ENCODE measurements at places on chromosomes 16 and 17.
A peak's percentile ranks its signal among the peaks of the same experiment; 100 is the strongest.

GRCh38 chr17:37759014-37759637 lies 14.3 kb upstream of the HNF1B start:
- DNase-seq: no peak

DNA sequence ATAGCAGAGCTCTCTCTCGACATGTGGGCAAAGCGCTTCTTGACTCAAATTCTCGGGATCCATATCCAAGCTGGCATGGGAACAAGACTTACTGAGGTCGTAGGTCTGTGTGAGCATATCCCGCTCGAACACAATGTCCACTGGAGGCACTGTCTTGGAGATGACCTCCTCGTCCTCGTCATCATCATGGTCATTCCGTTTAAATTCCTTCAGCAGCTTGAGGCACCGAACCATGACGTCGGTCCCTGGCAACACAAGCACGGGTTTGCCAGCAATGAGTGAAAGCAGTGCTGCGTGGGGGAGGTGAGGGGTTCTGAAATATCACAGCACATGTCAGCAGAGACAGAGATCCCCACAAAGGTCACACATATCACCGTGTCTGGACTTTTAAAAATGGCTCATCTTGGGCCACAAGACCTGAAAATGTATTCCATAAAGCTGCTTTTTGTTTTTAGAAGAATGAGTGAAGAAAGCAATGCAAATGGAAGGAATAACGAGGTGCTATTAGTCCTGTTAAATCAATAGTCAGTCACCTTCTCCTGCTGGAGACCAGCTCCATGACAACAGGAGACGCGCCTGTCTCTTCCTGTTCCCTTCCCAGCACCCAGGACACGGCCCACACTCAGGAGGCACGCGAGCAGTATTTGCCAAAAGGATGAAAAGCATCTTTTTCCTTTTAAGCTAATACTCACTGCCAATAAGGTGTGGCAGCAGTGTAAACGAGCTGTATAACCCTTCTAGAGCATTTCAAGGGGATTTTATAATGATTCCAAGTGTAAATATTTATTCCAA lies 37.9 kb downstream of the GTF3C1 start:
- DNase-seq: no peak

DNA sequence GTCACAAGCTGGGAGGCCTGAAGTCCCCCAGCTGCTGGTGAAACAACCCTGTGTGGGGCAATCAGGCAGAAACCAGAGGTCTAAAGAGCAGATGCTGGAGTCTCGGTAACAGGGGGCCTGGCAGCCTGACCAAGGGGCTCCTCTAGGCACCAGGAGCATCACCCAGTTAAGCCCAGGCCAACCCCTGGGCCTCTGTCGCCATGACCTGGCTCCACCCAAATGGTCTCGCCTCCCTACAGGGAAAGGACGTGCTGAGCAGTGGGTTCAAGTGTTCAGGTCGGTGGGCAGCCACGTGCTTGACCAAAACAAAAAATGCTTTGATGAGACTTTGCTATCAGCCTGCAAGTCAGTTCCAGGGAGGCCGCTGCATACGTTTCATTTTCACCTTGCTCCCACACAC lies 240.3 kb downstream of the ZNF423 start:
- DNase-seq: no peak

- DNase-seq: no peak
These were observed 126.9 kb downstream of the ZNF778 start for GRCh38 chr16:89344458-89344834.

DNA sequence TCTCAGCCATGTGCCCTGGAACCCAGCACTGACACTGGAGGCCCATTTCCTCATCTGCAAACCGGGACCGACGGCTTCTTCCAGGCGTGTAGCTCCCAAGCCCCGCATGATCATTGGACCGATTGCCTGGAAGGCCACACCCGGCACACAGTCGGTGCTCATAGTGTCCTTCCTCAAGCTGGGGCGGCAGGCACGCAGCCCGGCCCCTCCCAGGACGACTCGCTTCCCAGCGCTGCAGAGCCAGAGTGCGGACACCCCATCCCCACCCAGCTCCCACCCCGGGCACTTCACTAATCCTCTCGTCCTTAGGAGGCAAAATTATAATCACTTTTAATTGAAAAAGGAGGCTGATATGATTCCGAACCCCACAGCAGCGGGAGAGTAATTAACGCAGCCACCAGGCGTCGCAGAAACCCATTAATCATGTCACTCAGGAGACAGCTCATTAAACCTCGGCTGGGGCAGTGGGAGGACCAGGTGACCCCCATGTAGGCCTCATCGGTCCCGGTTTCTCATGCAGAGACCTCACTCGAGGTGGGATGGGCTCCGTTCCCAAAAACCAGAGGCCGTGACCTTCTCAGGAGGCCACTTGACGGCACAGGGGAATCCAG lies 33.1 kb downstream of the ZNF469 start:
- DNase-seq: no peak

- DNase-seq: no peak
These were observed 459.0 kb downstream of the XYLT1 start for GRCh38 chr16:17011712-17012111.

GRCh38 chr16:50887500-50888298 lies 145.8 kb downstream of the CYLD start:
- no peak for DNase-seq

- no peak for DNase-seq
These were observed 372.7 kb upstream of the ZFHX3 start for GRCh38 chr16:73420676-73421075.

GRCh38 chr17:29682054-29682453 lies 59.3 kb upstream of the CORO6 start:
- DNase-seq: no peak

GRCh38 chr17:67456103-67456502 lies 79.0 kb downstream of the PITPNC1 start:
- no peak for DNase-seq

- peak; percentile 34 for DNase-seq
These were observed 9.2 kb upstream of the NAT9 start for GRCh38 chr17:74785096-74785980.

DNA sequence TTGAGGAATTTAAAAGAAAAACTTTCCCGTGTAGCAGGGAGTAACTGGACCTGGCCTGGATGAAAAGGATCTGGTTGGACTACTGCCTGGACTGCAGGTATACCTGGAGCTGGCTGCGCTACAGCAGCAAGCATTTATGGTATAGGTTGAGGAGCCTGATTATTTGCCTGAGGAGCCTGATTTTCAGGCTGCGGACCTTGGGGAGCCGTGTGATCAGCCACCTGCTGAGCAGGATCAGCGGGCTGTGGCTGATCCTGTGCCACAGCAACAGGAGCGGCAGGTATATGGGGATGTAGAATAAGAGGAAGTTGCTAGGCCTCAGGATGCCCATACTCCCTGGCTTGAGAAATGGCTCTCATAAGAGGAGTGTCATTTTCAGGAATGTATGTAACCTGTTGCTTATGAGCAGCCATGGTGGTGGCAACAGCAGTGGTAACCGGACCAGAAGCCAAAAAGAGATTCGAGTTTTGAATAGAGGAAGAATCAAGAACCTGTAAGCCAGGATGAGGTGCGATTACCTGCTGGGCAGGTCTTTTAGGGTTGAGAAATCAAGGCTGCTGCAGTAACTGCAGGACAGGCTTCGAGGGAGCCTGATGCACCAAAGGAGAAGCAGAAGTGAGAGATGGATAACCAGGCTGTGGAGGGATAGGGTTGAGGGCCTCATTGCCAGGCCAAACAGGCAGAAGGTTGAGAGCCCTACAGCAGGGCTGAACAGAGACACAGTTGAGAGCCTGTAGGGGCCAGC lies 60.9 kb upstream of the ARL4D start:
- DNase-seq: no peak

DNA sequence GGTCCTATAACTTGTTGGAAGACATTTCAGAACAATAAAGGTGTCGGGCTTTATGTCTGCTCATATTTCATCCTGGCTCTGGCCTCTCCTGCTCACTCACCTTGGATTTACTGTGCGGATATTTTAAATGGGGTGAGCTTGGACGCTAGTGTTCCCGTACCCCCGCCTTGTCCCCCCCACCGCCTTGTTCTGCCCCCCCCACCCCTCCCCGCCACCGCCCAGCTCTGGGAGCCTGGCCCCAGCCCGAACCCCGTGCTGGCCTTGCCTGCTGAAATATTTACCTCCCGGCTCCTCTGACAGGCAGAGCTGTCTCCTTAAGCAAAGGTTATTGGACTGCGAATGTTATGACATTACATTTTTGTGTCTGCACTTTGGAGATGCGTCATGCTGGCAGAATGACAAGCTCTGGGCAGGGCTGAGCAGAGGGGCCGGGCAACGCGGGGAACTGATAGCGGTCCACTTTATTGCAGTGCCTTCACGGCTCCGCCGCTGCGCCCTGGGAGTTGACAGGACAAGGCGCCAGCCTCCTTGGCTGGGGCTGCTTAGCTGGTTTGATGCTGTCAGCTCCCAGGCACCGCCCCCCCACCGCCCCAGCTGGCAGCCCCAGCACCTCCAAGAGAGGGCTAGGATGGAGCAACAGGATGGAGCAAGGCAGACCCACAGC lies 222.5 kb upstream of the GSE1 start:
- no peak for DNase-seq

DNA sequence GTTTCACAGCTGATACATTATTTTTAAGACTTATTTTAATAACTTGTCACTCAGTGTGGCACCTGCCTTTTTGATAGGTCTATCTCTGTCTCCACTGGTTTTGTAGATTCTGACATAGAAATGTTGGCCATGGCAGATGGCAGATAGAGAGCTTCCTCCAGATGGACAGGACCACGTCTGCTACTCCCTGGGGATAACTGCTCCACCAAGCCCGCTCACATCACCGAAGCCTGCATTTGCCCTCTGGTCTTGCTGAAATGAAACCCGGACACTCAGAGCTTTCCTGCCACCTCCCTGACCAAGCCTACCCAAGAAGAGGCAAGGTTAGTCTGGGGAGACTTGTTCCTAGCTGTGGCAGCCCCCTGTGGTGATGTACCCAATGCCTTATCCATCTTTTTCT lies 16.4 kb upstream of the HAP1 start:
- DNase-seq: no peak

DNA sequence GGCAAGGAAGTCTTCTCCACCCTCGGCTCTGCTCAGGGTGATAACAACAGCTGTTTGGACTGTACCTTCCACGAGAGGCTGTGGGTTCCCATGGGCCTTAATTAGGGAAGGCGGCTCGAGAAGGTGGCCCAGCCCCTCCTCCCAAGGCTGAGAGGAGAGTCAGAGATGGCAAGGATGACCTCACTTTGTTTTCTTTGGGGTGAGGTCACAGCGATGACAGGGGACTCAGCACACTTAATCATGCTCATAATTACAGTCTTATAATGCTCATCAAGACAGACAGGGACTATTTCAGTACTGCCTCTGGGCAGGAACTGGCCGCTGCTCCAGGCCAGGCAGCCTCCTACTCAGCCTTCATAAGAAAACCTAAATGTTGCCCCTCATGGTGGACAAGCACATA lies 19.7 kb downstream of the WFDC1 start:
- no peak for DNase-seq

- no peak for DNase-seq
These were observed 16.3 kb downstream of the MEIOC start for GRCh38 chr17:44672479-44673093.

DNA sequence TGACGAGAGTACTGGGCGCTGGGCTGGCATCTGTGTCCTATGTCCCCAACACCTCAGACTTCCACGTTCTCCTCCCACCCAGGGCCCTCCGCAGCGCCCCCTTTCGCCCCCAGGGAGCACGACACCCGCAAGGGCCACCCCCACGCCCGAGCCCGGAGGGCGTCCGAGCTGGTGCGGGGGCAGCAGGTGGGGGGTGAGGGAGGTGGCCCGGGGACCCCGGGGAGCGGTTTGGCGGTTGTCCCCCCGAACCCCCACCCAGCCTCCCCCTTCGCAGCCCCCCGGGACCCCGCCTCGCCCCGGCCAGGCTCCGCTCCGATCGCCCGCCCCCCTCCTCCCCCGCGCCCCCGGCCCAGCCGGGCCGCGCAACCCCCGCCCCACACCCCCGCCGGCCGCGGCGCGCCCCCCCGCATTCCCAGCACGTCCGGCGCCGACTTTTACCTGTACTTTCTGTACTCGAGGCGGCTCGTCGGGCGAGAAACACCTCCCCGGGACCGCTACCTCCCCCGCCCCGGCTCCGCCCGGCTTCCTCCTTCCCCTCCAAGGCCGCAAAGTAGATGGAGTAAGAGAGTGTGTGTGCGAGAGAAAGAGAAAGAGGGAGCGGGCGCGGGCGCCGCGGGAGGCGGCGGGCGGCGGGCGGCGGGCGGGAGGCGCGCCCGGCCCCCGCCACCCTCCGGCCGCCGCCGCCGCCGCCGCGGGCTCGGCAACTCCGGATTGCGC lies 901 bp downstream of the CDYL2 start:
- DNase-seq: peak; percentile 16

DNA sequence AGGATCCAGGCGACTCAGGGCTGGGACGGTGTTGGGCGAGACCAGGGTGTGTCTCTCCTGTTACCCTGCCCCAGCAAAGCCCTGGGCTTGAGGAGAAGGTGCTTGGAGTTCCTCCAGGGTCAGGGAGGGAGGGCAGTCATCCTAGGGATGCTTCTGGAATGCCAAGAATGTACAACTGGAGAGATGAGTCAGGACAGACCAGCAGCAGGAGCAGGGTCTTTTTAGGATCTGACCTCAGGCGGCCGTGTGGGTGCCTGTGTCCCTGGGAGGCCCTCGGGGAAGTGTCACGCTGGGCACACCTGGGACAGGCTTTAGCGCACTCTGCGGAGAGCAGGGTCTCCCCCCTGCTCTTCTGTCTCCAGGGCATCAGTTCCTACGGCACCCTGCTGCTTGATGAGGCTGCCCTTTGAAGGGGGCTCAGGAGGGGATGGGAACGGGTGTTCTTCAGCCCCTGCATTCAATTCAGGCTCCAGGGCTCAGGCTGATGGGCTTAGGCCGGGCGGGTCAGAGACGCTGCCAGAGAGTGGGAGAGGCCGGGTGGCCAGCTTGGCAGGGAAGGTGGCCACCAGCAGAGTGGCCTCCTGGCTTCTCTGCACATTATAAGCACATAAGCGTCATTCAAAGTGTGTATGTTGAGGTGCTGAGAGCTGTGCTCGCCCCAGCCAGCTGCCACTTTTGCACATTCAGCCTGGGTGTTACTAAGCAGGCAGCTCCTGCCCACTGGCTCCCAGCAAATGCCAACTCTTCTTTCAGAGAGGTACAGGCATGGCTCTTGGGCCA lies 8.4 kb upstream of the MTSS2 start:
- DNase-seq: no peak

DNA sequence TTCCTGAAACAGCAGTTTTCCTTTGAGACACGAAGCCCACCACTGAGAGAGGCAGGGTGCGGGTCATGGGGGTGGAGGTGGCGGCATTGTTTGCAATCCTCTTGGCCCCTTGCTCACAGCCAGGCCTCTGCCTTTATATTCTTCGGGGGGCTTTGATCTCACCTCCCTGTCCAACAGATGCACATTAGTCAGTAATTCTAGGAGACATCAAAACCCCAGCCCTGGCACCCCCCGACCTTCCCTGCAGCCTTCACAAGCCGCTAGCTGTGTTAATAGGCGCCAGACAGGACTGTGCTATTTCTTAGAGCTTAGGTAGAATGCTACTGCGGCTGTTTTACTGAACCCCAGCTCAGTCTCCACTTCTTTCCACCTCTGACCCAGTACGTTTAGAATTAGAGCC lies 212.6 kb downstream of the RBFOX1 start:
- DNase-seq: no peak

- no peak for DNase-seq
These were observed 3.6 kb upstream of the TBX2 start for GRCh38 chr17:61395983-61396585.

Data from stimulated activated CD4-positive, alpha-beta T cell treated with anti-CD3 and anti-CD28 coated beads, TNF-alpha, amount 100 ng/mL, for 48 hours (primary cell).